Left colon (tissue), 2 donors: ENCODE measurements at places on chromosomes 6 and 20. TPM values are rescaled to one million over a fixed set of nuclear protein-coding genes. Genes with fewer than 3 reads are reported as not detected.
A peak's percentile ranks its signal among the peaks of the same experiment; 100 is the strongest.

- no peak for DNase-seq
Observed at GRCh38 chr6:46893648-46894047, 28.1 kb downstream of the ADGRF5 start.

- DNase-seq, result no peak
Observed at GRCh38 chr20:56372850-56373249, 14.1 kb downstream of the FAM210B start.

DNA sequence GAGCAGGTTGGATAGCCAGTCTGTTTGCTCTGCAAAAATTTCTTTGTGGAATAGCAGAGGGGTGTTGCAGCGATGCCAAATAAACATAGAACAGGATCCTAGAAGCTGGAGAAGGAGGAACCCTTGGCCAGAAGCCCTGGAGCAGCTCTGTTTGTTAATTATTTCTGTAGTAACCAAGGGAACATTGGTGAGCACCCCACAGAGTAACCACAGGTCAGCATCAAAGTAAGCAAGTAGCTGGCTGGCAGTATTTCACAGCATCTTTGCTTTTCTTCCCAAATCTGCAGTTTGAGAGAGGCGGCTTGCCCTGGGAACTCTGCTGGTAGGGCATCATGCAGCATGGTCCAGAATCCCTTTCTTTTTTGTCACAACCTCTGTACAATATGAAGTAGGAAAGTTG lies 12.7 kb upstream of the APMAP start:
- DNase-seq, result peak; percentile 35

DNA sequence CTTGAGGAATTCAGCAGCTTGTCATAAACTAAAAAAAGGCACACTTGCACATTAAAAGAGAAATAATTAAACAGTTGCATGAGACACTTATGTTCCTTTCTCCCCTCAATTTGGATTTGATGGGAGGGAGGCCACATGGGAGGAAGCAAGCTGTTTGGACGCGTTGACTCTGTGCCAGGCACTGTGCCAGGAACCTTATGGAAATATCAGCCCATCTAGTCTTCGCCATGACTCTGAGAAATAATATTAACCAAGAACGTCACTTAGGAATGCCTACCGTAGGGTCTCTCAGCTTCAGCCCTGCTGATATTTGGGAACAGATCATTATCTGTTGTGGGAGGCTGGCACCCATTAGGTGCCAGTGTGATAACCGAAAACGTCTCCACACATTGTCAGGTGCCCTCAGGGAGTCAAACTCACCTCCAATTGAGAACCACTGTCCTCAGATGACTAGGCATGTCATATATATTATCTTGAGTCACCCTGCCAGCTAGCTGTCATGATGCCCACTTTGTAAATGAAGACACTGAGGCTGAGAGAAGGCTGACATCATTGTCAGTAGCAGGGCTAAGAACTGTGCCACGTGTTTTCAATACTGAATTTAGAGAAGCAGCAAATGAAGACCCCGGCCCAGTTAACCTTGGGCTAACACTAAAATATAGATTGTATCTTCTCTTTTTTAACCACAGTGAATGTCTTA lies 36.1 kb downstream of the EYA2 start:
- DNase-seq, result no peak

DNA sequence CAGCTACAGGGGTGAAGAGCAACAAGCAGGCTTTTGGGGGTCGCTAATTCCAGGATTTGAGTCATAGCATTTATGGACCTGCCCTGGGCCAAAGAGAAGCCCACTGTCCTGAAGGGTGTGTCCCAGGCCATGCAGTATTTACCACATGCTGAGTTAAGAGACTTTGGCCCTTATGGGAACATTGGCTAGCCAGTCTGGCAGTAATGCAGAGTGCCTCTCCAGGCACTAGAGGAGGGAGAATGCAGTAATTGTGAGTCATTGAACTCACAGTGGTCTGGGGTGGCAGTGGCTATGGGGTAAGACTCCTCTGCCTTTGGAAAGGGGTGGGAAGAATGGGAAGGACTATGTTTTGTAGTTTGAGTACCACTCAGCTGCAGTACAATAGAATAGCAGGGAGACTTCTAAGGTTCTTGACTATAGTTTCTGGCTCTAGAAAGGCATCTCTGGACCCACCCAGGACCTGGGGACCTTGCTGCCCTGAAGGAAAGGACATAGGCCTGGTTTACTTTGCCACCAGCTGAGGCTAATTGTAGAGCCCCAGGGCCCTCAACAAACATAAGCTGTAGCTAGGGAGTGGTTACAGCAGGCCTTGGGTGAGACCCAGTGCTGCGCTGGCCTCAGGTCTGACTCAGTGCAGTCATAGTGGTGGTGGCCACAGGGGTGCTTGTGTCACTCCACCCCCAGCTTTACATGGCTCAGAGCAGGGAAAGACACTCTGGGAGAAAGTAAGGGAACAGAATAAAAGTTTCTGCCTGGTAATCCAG lies 520.9 kb downstream of the HTR1B start:
- no peak for DNase-seq

DNA sequence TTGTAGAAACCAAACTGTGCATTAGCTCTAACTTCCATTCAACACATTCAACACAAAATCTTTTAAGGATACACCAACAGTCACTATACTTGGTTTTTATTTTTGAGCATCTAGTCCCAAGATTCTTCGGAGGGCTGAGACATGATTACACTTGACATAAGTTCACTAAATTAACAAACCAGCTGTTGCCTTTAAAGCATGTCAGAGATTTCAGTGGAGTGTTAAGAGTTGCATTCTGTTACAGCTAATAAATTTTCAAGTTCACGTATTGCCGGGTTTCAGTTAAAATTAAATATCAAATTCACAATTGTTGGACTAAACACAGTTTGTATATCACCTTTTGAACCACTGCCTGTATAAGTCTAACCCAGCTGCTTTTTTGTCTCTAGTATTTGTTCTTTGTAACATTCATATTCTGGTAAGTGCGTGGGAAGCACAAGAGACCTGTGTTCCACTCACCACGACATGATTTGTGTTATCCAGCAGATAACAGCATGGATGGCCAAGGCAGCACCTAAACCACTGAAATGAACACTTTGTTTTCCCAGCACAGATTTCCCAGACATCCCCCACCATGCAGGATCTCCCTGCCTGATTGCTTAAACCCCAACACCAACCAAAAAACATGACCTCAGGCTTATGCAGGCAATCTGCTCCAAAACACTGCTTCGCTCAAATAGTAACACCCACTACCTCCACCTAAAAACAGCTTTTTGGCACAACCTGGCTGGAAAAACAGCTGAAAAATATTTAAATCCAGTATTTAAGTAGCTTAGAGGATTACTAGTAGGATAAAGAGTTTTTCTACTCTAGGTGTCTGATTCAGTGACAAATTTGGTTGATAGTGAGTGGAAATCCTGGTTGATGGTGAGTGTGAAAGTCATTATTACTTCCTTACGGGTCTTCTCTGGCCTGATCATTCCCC lies 286.5 kb upstream of the NT5E start:
- no peak for DNase-seq

DNA sequence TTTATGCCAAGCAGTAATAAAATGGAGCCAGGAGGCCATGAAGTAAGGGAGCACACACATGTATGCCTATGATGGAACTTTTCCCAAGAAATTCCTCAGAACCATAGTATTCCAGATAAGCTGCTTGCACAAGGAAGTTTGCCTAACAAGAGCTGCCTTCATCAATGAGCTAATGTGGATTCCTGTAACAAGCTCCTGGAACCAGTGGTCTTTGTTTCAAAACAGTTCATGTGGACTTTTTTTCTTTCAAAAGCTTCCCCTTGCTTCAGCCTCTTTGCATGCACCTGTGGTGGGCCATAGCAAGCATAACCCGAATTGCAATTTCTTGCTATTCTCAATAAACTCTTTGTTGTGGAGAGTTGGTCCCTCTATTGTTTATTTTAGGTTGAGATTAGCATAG lies 359.6 kb downstream of the UTRN start:
- DNase-seq, result no peak

DNA sequence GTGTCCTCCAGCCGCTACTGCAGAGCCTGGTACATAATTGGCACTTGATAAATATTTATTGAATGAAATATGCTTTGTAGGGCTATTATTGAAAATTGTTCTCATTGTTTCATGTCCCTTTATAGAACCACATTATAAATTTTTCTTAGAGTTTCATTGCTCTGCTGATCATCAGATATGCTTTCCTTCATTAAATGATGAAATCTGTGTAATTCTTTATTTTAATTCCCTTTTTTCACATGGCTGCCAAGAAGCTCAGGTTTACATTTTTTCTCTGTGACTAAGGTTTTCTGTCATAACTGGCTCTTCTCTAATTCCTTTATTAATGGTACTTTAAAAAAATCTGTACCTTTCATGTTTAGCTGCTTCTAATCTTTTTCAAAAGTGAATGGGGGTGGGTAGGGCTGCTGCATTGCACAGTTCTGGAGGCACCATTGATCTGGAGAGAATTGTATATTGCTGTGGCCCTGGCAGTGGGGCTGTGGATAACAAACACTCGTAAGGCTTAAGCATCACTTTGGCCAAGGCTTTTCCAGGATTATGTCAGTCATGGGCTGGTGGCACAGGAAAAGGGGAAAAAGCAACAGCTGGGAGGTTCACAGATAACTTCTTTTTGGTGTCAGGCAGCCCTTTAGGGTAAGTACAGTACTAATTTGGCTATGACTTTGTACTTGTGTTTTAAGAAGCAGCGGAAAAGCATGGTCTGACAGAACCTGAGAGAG lies 43.8 kb downstream of the ARFGEF2 start:
- no peak for DNase-seq

Gene EPHA7
- total RNA-seq, result 10.8 TPM

Gene DOK5
- total RNA-seq, result 0.39 TPM

DNA sequence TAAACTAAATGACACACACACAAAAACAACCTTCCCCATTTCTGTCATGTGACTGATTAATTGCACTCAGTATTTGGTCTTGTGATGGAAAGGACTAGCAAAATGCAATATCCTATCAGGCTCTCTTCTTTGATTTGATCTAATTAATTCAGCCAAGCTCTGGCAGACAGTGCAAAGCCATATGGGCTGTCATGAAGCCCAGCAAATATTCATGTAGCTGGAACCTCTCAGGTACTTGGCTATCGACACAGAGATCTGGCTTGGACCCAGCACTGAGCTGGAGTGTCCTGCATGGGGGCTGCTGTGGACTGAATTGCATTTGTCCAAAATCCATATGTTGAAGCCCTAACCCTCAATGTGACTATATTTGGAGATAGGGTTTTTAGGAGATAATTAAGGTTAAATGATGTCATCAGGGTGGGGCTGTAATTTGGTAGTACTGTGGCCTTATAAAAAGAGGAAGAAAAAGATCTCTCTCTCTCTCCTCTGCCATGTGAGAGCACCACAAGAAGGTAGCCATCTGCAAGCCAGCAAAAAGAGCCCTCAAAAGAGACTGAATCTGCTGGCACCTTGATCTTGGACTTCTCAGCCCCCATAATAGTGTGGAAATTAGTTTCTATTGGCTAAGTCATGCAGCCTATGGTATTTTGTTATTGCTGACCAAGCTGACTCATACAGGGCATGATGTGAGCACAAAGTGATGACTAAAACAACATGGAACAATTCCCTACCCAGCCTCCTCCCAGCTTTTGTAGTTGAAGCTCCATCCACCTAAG lies 77.1 kb downstream of the STMND1 start:
- DNase-seq, result no peak

DNA sequence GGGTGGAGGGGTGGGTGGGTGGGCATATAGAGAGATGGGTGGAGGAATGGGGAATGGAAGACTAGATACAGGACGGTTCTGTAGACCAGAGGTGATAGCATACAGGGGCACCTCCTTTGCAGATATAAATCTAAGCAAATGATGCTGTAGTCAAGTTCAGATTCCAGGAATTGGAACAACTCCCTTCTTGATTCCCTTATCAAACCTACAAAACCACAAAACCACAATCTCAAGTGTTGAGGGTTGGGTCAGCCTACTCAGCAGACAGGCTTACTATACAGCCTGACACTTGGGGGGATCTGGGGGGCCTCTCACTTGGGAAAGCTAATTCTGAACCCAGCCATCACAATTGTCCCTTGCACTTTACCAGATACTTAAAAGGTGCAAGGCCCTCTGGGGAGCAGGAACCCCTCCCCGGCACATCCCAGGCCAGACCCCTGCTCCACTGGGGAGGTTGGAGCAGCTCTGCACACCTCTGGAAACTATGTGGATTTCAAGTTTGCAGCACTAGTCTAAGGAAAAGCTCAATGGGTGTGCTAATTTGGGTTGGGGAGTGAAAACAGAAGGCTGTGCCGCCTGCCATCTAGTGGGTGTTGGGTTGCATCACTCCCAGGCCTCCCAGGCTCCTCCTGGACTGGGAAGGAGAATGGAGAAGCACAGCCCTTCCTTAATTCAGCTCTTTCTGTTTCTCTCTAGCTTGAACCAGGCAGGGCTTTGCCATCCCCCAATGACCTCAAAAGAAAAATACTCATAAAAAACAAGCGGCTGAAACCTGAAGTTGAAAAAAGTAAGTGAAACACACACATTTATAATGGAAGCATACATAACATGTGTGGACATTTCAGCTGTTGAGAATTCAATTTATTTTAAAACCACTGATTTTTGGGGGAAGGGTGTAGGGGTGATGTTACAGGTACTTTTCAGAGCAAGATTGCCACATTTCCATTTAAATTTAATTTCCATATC lies 121.2 kb upstream of the LAMP5 start:
- DNase-seq, result peak; percentile 57

GRCh38 chr6:146870760-146871159 lies 272.0 kb downstream of the ADGB start:
- DNase-seq, result no peak

Gene PCSK2
- total RNA-seq, result 1.8 TPM

Gene GPR6
- not detected for total RNA-seq

GRCh38 chr20:51366155-51366886 lies 176.2 kb downstream of the NFATC2 start:
- no peak for DNase-seq

Gene HLA-DOA
- 4.7 TPM for total RNA-seq

DNA sequence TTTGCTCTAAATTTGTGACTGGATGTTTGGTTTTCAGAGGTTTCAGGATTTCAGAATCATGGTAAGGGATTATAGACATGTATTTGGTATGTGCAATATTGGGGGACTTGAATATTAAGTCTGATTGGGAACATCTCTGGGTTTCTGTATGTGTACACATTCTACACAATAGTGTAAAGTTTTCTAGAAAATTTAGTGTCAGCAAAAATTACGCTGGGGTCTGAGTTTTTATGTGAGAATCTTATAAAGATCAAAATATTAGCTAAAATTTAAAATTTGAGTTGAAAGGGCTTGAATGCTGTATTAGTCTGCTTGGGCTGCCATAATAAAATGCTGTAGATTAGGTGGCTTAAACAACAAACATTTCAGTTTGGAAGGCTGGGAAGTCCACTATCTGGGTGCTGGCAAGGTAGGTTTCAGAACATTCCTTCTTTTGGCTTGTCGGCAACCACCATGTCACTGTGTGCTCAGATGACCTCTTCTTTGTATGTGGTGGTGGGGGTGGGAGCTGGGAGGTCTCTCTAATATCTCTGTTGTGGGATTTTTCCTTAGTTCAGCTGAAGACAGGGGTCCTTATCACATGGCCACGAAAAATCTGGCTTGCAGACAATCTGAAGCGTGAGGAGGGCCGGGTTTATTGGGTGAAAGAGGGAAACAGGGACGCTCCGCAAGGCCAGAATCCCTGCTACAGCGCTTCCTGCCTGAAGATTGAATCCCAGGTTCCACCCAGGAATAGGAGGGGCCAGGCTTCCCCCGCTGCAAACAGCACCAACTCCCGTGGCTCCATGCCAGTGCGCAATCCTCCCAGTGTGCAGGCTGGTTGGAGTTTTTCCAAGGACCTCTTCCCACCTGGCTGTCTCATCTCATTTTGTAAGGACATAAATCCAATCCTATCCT lies 299.7 kb downstream of the PLCB1 start:
- DNase-seq, result peak; percentile 58

GRCh38 chr6:143734641-143735063 lies 56.9 kb downstream of the PHACTR2 start:
- DNase-seq, result no peak

Gene THBD
- total RNA-seq, result 4.5 TPM

Gene KIAA0408
- 6.5 TPM for total RNA-seq

GRCh38 chr6:157392927-157393668 lies 12.1 kb downstream of the ZDHHC14 start:
- DNase-seq, result peak; percentile 65
